Fibroblast of villous mesenchyme (primary cell): ENCODE measurements at places on chromosomes 11 and 22. TPM values are rescaled to one million over a fixed set of nuclear protein-coding genes. Genes with fewer than 3 reads are reported as not detected.

PANX3 gene
- total RNA-seq: under 0.01 TPM in 1 of 2 replicates, not detected in the other

RTN4R gene
- total RNA-seq: 0.97 and 1.3 TPM in 2 replicates

DNA sequence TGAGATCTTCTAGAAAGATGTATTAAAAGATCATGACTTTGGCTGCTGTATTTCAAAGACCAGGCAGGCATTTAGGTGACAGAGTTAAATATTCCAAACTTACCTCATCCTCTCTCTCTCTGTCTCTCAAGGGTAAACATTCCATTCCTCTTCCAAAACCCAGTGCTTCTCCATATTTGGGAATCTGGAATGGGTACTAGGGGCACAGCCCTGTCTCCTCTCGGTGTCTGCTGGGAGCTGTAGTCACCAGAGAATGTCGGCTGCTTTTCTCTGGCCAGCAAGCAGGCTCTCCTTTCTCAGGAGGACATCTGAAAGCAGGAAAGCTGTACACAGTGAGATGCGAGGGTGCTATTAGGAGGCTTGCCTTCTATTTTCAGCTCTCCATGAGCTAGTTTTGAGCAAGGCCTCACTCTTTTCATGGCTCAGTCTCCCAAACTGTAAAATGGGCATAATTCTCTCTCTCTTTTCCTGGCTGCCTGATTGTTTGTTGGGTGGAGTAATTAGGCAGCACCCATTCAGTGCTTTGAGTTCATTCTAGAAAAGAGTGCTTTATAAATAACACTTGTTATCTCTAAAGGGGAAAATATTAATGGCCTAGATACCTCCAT lies 9.3 kb upstream of the PEX26 start:
- no peak for DNase-seq

- no peak for DNase-seq
Measured at GRCh38 chr22:40397396-40397795, 27.0 kb downstream of the SGSM3 start.

DNA sequence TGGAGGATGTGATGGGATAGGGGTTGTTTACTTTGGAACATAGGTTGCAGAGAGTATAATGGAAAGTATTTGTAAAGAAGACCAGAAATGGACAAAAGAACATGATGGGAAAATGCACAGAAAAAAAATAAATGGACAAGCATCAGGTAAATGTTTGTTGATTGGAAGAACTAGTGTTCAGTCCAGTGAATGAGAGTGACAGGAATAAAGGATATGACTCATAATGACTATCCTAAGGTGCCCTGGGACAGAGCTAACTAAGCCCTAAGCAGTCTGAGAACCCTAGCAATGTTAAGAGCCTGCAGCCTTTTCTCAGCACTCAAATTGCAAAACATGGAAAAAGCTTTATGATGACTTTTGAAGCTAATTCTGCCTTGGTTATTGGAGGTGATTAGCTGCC lies 732.8 kb upstream of the ANO5 start:
- no peak for DNase-seq
